ENCODE measurements at places on chromosomes 1 and 21.

- no peak for DNase-seq
These were observed 871 bp downstream of the TUFT1 start for GRCh38 chr1:151540982-151541377.

- DNase-seq: no peak
These were observed 191.8 kb downstream of the TPR start for GRCh38 chr1:186183219-186183618.

DNA sequence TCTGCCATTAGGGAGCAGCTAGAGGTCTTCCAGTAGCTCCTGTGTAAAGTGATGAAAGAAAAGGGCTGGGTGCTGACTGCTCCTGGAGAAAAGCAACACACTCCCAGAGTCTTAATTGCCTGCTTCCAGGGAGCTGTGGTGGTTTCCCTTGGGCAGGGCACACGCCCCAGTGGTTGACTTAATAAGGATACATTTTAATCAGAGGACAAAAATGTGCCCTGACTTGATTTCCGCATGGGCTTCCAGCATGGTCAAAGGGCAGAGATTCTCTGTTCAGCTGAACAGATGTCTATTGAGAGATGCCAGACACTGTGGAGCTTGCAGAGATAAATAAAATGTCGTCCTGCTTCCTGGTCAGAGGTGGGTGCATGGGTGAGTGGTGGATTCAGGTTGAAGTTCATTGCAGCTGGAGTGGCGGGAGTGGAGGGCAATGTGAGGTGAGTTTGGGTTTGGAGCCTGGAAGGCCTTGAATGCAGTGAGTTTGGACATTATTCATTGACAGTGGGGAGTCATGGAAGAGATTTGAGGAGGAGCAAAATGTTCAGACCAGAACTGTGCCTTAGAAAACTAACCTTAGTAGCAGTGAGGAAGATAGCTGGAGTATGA, 16.0 kb downstream of the QSOX1 start:
- no peak for DNase-seq

GRCh38 chr1:43438576-43438952, 15.2 kb downstream of the HYI start:
- no peak for DNase-seq

DNA sequence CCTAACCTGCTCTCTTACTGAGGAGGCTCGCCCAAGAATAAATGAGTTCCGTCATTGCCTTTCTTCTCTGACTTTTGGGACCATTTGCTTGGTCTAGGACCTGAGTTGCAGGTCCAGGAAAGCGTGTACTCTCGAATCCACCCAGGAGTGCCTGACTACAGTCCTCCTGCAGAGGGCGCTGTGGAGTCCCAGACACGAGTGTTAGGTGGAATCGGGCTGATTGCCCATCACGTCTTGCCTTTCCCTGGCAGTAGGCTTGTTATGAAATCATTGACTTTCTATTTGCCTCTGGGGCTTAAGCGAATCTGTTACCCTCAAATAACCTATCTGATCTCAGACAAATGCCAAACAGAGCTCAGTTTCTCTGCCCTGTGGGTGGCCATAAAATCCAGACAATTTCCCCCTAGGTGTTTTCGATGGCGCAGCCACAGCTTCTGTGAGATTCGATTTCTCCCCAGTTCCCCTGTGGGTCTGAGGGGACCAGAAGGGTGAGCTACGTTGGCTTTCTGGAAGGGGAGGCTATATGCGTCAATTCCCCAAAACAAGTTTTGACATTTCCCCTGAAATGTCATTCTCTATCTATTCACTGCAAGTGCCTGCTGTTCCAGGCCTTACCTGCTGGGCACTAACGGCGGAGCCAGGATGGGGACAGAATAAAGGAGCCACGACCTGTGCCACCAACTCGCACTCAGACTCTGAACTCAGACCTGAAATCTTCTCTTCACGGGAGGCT, at the start of gene IL20:
TSS of gene IL20 (plus strand) at position 685 of the 733 bp plus-strand sequence. CDS start 230 bp downstream, outside the sequence.
- DNase-seq: peak; percentile 81

DNA sequence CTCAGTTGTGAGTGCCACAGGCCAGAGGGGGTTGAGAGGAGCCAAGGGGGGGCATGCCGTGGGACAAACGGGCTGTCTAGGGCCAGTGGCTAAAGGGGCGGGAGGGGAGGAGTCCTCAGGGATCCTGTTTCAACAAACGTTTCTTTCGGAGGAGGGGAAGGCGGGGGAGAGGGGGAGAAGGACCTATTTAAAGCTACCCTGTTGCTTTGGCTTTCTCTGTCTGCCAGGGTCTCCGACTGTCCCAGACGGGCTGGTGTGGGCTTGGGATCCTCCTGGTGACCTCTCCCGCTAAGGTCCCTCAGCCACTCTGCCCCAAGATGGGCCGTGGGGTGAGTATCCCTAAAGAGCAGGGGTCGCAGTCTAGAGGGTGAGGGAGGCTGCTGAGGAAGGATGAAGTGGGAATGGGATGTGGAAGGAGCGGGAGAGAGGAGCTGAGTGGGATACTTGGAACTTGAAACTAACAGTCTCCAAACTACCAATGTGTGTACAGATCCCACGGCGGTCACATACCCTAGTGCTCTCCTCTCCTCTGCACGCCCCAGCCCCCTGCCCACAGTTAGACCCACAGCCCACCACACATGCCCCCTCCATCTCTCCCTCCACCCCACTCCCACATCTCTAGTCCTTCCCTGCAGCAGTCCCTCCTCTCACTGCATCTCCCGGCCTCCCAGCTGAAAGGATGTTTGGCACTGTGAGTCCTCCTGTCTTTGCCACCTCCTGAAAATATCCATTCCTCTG, at the start of gene ATP1A2:
TSS of gene ATP1A2 (plus strand) at position 215 of the 738 bp plus-strand sequence. CDS start at position 318, 103 bp downstream.
- DNase-seq: no peak

- no peak for DNase-seq
These were observed 27.2 kb upstream of the TADA1 start for GRCh38 chr1:166903232-166903631.

DNA sequence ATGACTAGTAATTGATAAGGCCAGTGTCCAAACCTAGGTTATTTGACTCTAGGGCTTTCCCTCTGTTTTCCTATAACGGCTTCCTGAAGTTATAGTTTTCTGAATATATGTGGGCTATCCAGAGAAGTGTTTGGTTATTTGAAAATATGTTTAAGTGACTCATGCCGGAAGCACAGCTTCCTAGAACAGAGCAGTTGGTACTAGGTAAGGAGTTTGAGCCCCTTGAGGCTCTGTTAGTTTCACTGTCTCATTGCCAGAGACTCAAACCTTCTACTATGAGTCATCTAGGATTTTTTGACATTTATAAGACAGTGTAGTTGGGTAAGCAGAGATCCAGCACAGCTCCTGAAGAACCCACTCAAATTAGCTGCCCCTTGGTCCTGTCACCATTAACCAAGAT, 27.1 kb upstream of the LEPR start:
- DNase-seq: peak; percentile 6

GRCh38 chr1:18632783-18633421, 2.3 kb downstream of the PAX7 start:
- DNase-seq: no peak

- no peak for DNase-seq
These were observed 14.3 kb downstream of the CD2 start for GRCh38 chr1:116768416-116769103.

DNA sequence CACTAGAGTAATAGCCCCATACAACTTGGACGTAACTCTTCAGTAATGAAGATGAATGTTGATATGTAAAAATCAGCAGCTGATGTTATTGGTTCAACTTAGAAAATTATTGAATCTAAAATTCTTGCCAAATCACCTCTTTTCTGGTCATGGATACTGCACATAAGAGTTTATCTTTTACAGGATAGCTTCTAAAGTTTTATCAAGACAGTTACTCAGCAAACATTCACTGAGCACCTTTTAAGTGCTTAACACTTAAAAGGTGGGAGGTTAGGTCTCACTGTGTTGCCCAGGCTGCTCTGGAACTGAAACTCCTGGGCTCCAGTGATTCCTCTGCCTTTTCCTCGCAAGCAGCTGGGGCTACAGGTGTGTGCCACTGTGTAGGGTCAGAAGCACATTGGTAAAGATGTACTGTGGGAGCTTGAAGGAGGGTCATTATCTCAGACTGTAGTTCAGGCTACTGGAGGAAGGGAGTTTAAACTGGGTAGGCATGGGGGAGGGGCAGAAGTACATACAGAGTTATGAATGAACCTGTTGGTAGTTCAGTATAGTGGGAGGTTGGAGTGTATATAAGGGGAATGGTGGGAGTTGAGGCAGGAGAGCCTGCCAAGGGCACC, 2.0 kb downstream of the MPZL1 start:
- no peak for DNase-seq

- peak; percentile 66 for DNase-seq
These were observed 7.7 kb downstream of the VSIG8 start for GRCh38 chr1:159854693-159855192.

- no peak for DNase-seq
These were observed 7.0 kb downstream of the HFM1 start for GRCh38 chr1:91397605-91398004.

- DNase-seq: no peak
These were observed 112.1 kb downstream of the PHTF1 start for GRCh38 chr1:113647164-113647563.

DNA sequence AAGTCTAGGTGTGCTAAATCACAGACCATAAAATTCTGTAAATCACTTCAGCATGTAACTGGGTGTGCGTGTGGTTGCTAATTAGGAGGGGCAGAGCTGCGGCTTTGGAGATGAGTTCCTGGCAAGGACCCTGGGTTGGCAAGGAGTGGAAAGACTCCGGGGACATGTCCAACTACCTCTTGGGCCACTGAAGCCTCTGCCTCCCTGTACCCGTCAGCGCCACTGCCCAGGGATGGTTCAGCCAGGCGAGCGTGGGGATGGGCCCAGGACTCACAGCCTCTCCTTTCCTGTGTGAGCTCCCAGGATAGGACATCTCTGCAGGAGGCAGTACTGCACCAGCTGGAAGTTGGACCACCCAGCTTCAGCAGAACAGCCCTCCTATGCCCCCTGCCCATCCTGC, 386.4 kb upstream of the VAMP3 start:
- DNase-seq: no peak

DNA sequence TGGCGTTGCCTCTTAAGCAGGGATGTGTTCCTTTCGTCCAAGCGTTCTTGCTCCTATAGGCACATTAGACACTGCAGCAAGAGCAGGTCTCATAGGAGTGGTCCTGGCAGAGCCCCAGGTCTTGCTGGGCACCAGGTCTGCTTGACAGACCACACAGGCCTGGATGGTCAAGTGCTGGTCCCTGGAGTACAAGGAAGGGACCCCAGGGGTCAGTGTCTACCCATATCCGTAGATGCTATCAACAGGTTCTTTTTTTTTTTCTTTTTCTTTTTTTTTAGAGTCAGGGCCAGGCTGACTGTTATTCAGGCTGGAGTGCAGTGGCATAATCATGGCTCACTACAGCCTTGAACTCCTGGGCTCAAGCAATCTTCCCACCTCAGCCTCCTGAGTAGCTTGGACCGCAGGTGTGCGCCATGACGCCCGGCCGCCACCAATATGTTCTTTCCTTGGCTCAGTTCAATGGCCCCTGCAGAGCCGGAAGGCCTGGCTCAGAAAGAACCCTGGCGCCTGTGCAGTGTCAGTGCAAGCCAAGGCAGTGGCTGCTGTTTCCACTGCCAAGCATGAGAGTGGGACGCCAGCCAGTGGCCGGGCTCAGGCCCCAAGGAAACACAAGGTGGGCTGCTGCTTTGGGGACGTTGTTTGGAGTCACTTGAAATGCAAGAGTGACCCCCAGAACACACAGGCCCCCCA, 10.0 kb upstream of the TNFRSF8 start:
- no peak for DNase-seq

- no peak for DNase-seq
These were observed 146.1 kb downstream of the EDEM3 start for GRCh38 chr1:184608581-184608980.

DNA sequence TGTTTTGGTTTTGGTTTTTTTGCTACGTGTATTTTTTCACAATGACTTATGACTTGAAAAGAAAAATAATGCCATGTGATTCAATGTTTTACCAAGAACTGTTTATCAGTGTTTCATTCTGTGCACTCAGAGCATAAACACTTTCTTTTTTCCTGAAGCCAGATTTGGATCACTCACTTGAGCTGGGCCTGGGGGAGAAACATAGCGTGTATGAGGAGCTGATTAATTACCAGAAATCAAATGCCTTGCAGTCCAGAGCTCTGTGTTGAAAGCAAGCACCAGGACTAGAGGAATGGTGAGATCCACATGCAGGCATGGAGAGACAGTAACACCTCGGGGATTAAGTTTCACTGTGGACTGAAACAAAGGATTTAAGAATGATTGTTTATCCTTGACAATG, 642.1 kb upstream of the ADGRL2 start:
- DNase-seq: no peak

GRCh38 chr1:96641282-96641681, 80.3 kb upstream of the PTBP2 start:
- DNase-seq: no peak

GRCh38 chr1:26546375-26546774, 16.8 kb downstream of the RPS6KA1 start:
- DNase-seq: no peak

DNA sequence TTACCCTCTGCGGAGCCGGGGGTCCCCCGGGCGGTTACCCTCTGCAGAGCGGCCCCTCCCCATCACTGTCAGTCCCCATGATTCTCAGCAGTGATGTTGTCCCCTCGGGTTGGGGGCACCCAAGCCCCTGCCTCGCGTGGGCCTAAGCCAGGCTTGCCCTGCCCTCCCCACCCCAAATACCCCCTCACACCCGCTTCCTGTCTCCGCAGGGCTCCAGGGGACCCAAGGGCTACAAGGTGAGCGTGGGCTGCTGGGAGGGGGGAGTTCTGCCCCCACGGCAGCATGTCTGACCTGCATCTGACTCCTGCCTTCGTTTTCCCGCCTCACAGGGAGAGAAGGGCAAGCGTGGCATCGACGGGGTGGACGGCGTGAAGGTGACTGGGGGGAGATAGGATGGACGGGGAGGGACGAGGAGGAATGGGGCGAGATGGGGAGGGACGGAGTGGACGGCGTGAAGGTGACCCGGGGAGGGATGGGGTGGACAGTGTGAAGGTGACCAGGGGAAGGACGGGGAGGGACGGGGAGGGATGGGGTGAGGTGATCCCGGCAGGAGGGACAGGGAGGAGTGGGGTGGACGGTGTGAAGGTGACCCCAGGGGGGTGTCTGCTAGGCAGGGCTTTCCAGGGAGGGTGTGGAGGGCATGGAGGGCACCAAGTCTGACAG, 8.6 kb downstream of the COL6A1 start:
- DNase-seq: no peak

GRCh38 chr1:77232829-77233228, 13.6 kb upstream of the PIGK start:
- no peak for DNase-seq

GRCh38 chr1:54070171-54070837, 16.9 kb downstream of the TCEANC2 start:
- no peak for DNase-seq

Measured in activated T-cell treated with anti-CD3 and anti-CD28 coated beads for 24 hours (primary cell).